Calu3 (cell line): ENCODE measurements at places on chromosomes 7 and 10.

- DNase-seq, result no peak
These were observed 1.6 kb upstream of the PPP2R2D start for GRCh38 chr10:131899116-131899690.

GRCh38 chr10:94093286-94093905, 99.7 kb downstream of the PLCE1 start:
- DNase-seq, result no peak

DNA sequence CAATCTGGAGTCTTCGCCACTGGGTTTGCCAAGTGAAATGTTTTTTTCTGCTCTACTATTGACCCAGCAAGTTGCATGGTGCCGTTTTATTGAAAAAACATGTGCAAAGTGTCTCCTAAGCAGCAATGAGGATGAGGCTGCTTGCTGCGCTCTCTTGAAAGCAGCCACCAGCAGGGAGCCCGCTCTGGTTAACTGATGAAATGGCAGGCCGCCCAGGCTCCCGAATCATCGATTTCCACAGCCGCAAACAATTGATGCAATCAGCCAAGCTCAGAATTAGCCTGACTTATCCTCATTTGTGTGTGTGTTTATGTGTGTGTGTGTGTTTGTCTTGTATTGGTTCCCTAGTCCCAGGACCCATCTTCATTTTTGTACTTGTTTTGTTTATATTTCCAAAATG, 22.2 kb upstream of the LYZL1 start:
- DNase-seq, result no peak

DNA sequence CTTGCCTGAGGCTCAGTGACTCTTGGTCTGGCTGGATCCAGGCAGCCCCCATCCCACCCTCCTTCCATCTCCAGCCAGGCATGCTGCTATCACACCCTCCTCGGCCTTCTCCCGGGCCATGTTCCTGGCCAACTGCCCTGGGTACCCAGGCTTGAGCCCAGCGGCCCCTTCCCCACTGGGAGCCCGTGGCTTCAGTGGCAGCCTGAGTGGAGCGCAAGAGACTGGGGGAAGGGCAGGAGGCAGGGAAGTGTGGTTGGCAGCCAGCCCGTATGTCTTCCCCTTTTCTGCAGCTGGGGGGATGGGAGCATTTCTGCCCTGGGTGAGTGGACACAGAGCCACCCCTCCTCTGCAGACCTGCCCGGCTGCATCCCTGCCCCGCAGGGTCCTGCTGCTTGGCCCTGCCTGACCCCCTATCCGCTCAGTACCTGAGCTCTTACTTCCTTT, 148.5 kb downstream of the ARHGAP22 start:
- DNase-seq, result no peak

- no peak for DNase-seq
These were observed 256.8 kb downstream of the KCND2 start for GRCh38 chr7:120529736-120530135.

GRCh38 chr10:34766811-34767494, 48.1 kb downstream of the PARD3 start:
- no peak for DNase-seq

DNA sequence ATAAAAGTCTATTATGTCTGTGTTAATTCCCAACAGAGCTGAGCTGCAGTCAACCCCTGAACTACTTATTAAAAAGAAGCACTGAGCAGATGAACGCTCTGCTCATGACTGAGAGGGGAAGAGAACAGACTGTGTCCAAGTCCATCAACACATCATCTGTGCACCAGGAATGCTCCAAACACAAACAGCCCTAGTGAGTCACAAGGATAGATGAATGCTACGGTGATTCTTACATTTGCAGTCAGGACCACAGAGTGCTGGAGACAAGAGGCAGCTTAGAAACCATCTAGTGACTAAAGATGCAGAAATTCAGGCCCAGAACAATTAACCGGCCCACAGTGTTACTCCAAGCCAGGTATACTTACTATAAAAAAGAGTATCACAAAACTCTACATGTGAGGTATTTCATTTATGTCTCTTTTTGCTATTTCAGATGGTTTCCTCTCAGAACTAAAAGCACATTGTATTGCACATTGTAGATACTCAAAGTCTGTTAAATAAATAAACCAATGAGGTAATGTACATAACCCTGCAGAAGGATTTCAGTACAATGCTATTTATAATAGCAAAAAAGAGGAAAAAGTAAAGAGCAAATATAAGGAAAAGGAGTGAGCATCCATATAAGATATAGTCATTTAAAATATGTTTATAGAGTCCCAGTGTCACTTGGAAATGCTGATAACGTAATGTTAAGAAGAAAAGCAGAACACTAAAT, 159.2 kb downstream of the KCNMA1 start:
- DNase-seq, result no peak

DNA sequence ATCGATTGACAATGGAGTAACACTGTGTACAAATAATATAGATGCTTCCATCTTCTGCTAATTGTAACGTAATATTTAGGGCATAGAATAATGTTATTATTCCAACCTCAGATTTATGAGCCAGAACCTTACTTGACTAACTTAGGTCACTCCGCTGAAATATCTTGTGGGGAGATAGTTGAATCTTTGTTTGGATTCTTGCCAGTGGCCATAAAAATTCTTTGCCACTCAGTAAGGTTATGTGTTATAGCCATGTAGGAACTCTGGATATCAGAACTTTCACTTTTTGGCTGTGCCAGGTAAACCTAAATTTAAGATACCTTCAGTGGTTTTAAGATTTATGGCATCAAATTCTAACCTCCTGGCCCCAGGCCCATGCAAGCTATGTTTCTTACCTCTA, 197.6 kb downstream of the WDR11 start:
- DNase-seq, result no peak

- no peak for DNase-seq
These were observed 1.4 kb upstream of the SH3PXD2A start for GRCh38 chr10:103856797-103857170.

DNA sequence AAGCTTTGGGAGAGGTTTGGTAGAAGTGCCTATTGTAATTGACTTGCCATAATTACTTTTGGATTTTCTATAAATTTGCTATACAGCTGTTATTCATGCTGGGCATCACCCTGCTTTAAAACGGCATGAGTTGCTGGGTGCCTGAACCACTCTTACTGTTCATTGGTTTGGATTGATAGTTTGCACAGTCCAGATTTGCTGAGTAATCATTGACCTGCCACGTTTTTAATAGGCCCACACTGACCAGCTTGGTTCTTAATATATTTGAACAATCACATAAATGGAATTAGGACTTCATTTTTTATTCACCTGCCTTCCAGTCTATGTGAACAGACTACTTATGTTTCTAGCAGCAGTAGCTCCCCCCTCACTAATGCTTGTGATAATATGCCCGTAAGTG, 630.8 kb downstream of the SDK1 start:
- no peak for DNase-seq

DNA sequence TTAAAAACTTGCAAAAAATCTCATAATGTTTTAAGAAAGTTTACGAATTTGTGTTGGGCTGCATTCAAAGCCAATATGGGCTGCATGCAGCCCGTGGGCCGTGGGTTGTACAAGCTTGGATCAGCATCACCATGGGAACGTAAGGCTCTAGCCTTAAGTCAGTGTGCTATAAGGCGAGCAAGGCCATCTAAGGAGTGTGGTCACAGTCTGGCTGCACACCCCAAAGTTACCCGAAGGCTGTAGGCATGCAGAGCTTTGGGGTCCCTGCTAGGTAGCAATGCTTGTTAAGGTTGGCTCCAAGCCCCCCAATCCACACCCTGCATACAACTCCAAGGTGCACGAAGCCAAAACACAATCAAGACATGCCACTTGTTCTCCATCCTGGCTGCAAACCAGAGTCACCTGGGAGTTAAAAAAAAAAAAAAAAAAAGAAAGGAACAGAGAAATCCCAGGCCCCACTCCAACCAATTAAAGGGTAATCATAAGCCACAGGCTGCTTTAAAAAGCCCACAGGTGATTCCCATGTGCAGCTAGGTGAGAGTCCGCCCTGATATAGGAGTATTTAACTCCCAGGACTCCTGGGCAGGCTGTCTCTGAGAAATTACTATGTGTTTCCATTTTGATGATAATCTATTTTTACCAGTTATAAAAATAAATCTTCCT, 8.5 kb upstream of the PNLIPRP2 start:
- no peak for DNase-seq

GRCh38 chr7:69696686-69697685, 98.7 kb downstream of the AUTS2 start:
- no peak for DNase-seq

DNA sequence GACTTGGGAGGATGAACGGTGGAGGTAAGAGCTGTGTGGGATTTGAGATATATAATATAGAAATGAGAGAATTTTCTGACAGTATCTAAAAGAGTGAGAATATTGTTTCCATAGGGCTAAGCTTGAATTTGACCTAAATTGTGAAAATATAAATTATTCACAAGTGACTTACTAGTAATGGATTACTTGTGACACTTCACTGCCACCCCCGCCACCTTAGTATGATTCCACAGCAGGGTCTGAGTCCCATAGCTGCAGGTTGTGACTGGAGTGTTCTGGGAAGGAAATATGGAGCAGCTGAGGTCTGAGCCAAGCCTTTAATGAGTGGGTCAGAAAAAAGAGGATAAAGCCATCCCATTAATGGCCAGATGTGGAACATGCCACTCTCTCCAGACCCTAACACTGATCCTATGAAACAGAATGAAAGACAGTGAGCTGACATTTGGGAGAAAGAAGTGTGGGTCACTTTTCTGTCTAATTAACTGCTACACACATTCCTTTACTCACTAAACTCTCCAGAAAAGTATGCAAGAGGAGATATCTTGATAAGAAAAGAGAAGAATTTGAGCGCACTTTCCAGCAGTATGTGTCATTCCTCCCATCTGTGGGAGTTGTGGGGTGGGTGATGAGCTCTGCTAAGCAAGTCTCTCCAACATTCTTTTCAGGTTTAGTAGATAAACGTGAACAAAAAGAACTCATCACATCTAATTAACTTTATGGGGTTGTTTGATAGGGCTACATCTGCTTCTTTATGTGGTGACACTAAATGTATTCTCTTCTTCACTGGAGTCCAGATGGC, 1193.4 kb downstream of the SORCS3 start:
- no peak for DNase-seq

GRCh38 chr10:44927352-44927751, 16.2 kb downstream of the TMEM72 start:
- DNase-seq, result no peak

- no peak for DNase-seq
These were observed 107.9 kb downstream of the JCAD start for GRCh38 chr10:29951441-29951931.

DNA sequence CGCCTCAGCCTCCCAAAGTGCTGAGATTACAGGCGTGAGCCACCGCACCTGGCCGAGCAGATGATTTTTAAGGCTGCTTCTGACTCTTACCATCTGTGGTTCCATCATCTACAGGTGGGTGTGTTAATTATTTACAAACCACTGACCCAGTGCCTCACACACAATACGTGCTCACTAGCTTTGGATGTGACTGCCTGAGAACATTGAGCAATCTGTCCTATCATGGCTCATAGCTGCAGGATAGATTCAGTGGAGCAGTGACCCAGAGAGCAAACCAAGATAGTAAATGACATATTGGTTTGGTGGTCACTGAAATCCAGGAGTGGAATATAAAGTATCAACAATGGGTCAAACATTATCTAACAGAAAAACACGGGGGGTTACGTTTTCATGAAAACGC, 24.1 kb downstream of the GPAM start:
- DNase-seq, result no peak

DNA sequence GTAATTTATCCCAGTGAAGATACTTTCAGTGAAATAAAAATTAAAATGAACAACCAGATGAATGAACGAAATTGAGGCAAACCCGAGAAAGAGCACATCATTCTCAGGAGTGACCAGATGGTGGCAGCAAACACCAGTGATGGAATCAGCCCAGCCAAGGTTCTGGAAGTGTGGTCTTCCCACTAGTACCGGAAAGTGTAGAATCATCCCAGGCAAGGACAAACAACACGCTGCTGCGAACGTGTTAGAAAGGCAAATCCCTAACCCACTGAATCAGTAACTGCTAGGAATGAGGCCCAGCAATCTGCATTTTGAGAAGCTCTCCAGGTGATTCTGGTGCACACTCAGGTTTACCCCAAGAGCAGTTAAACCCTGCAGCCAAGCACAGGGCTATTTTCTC, 15.5 kb upstream of the SLC18A3 start:
- peak; percentile 67 for DNase-seq

DNA sequence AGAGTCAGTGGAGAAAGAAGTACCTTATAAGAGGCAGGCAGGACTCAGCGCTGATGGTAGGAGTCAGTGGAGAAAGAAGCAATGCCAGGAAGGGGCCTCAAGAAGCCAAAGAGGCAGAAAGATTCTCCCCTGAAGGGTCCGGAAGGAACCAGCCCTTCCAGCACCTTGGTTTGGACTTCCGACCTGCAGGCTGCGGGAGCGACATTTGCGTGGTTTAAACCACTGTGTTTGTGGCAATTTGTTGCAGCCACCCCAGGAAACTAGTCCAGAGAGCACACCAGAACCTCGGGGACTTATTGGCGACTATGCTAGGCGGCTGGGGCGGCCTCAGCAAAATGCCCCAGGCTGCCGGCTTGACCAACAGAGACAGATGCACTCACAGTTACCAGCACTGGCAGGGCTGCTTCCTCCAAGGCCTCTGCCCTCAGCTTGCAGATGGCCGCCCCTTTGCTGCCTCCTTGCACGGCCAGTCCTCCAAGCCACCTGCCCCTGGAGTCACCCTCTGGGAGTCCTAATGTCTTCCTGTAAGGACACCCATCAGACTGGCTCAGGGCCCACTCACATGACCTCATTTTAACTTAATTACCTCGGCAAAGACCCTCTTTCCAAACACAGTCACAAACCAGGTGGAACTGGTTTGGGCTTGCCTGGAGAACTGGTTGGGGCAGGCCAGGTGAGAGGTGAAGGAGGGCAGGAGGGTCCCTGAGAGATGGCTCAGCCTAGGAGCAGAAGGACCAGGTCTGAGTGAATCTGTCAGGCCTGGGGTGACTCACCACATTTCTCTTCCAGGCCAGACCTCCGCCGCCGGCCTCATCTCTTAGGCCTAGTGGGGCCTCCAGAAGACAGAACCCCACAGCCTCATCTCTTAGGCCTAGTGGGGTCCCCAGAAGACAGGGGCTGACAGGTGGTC, 26.1 kb downstream of the CALML3 start:
- peak; percentile 48 for DNase-seq

DNA sequence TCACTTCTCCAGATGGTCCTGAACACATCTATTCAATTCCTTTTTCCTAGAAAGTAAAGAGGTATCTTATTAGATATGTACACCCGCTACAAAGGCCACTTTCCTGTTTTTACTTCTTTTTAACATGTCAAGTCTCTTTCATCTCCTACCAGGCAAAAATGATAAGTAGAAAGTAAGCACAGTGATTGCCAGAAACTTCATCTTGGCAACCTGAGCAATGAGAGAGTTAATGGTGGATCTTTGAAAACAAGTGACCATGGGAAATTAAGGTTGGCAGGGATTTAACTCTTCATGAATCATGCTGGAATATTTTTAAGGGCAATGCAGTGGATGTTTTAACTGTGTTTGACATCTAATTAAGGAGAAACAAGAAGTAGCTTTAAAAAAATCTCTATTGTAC, 2.7 kb downstream of the SEMA3A start:
- DNase-seq, result no peak

GRCh38 chr10:9707216-9707615, 1310.5 kb upstream of the CELF2 start:
- no peak for DNase-seq

GRCh38 chr10:114070710-114071109, 27.0 kb downstream of the ADRB1 start:
- DNase-seq, result no peak

GRCh38 chr7:103130901-103131624, 17.8 kb downstream of the NAPEPLD start:
- DNase-seq, result no peak

- no peak for DNase-seq
These were observed 199.7 kb downstream of the TNS3 start for GRCh38 chr7:47382200-47382599.

- peak; percentile 26 for DNase-seq
These were observed at the start of gene LRRC4 for GRCh38 chr7:128030654-128031611. LRRC4 (minus strand) TSS chr7:128031437; CDS start chr7:128030640, 797 bp downstream.
